ENCODE measurements at places on chromosomes 7 and 10.

GRCh38 chr10:4617589-4617988 lies 208.4 kb upstream of the AKR1E2 start:
- DNase-seq: no peak

DNA sequence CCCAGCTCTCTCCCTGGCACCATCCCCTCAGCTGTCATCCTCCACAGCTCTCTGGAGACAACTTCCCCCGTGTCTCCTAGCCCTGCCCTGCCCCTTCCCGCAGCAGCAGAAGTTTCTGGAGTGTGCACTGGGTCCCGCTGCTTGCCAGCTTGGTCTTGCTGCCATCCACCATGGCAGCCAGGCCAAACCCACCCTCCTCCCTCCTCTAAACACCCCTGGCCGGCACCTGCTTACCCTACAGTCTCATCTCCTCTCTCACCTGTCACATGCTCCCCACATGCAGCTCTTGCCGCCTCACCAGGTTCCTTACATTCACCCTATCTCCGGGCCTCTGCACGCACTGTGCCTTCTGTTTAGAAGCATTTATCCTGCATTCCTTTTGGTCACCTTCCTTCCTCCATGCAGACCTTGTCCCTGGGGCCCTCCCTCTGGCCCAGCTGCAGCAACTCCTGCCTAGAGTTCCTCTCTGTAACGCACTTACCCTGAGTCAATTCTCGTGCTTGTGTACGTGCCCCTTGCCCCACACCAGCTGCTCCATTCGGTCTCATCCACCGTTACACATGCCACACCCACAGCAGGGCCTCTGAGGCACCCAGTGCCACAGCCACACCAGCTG lies 93.9 kb upstream of the RET start:
- DNase-seq: no peak

DNA sequence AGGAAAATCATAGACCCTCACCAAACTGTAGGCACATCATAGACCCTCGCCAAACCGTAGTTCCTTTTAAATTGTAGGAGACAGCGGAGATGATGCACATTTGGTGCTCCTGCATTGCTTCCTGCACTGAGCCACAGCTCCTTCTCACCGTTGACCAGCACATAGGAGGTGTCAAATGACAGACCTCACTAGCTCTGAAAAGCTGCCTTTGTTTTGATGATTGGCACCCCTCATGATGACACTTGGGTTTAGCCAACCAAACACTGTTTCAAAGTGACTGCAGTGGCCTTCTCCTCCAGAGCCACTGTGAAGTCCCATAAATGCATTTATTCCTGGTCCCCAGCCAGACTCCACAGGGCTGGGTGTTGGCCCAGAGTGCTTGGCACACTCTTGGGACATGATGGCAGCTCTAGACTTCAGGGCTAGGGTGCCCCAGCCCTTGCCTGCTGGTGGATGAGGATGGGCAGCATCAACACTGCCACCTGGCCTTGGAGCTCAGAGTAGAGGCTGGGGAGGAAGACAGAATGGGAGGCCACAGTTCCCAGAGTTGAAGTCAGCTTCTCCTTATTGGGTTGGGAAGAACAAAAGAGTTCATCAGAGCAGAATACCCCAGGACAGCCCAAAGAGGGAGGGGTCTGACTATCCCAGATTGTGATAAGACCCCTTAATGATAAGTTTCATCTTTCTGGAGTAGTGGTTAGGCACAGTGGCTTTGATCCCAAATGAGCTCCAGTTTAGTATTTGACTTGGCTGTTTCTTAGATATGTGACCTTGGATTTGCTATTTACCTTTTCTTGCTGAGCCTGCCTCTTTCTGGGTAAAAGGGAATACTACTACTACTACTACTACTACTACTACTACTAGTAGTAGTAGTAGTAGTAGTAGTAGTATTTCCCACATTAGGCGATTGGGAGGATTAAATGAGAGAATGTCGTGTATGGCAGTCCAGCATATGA lies 75.3 kb downstream of the MTPN start:
- no peak for DNase-seq

DNA sequence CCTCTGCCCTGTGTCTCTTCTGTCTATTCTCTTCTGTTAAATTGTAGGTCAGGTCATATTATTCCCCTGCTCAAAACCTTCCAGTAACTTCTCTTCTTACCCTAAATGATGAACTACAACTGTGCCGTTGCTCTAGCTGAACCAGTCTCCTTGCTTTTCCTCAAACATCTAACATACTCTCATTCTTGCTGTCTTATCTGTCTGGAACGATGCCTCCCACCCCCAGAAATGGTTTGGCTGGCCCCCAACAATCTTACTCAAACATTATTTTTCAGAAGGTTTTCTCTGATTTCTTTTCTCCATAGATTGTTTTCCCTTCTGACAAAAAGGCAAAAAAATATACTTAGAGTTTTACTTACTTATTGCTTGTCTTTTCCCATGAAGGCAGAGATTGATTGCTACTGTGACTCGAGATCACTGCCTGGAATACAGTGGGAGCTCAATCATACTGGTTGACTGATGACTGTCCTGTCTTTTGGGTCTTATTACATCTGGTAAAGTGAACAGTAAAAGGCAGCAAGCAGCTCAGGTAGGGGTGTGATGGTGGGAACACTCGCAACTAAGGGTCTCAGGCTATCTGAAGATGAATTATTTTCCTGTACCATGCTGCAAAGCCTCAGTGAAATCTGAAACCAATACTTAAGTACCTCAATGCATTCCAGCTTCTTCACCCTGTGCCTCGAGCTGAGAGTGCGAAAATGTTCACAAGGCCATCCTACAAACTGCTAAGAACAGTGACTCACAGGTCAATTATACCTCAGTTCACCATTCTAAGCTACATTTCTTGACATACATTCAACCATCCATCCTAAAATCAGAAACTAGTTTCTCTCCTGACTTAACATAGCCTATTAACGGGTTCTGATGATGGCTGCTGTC lies 67.6 kb downstream of the DNMBP start:
- no peak for DNase-seq

DNA sequence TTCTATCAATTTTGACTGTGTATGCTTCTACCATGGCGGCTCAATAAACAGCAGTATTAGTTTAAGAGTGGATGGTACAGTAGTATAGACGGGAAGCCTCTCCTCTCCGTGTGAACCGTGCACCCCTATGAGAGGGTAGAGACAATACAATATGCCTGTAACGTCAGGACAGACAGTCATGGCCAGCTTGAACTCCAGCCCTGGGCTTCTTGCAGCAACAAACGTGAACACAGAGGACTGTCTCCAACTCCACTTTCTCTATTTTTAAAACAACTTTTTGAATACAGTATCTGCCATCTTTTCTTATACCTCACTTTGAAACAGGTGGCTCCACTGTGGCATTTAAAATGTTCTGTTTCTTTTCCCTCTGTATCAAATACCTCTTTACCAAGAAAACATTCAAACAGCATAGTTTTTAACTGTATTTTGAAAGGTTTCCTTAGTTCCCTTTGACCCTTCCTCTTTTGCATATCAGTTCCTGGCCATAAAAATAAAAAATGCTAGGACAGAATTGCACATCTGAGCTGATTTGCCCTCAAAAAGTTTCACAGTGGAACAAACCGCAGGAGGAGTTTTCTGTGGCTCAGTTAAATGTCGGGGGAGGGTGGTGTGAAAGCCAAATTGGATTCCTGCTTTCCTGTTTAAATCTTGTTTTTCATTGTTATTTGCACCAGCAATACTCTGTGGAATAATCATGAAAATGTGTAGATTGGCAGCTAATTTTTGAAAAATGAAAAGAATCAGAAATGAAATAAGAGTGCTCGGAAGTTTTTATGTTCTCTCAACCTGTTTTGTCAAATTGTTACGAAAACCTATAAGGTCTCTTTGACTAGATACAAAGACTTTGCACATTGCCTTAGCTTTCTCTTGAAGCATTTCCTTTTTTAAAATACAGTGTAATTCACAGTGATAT lies 8.0 kb downstream of the IKZF1 start:
- no peak for DNase-seq

DNA sequence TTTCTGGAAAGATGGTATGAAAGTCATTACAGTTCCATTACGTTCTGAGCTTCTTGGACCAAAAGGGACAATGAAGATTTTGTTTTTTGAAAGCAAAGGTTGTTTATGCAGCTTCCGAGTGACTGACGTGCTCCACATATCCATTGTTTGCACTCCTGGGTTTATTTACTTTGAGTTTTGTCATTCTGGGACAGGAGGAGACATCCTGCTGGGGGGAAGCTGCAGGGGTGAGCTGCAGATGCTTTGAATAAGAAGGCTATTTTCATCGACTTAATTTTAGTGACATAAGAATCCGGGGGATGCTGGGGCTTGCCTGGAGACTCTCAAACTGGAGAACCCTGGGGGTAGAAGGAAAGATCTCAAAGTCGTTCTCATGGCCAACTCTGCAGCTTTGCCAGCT lies 12.7 kb upstream of the SFMBT2 start:
- no peak for DNase-seq

DNA sequence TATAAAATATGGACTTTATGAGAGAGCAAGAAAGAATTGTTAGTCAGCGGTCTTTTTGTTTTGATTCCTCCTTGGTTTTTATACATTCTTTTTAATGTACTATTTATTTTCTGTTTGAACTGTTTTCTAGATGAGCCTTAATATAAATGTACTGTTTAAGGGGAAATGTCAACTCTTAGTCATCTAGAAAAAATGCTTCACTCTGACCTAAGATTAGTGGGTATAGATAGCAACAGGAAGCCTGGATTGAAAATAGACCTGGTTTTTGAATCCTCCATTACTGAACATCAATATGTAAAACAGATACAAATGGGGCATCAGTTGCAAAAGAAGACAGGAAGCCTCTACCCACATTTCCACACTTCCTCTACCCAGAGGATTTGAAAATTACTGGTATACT lies 87.8 kb downstream of the CHRM2 start:
- DNase-seq: no peak

DNA sequence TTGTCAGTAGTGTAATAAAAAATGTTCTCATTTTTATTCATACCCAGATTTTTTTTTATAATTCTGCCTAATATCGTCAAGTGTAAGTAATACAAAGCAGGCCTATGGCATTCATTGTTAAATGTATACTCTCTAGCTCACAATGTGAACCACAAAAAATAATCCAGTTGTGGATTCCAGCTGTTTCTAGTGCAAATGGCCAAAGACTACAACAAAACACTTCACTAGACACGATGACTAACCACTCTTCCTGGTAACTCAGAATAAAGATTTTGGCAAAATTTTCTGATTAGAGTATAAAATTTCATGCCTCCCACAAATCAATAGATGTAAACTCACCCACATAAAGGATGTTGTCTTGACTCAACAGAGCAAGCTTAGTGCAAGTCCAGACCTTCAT lies 396.6 kb downstream of the DGKB start:
- DNase-seq: no peak

DNA sequence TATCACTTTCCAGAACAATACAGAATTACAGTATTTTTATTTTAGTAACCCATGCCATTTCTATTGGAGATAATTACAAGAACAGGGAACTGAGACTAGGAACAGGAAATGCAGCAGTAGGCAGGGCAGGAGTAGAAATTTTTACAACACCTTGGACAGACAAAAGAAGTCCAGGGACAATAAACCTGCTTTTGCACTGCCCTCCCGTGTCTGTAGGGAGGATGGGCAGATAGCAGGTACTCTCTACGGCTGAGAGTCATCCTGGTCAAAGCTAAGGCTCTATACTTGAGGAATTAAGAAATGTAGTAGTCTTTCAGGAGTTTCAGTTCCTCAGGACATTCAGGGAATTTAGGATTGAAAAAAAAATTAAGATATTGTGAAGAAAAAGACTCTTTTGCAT lies 63.4 kb downstream of the VAX1 start:
- DNase-seq: no peak

GRCh38 chr7:2687338-2687869 lies 598 bp upstream of the AMZ1 start:
- no peak for DNase-seq

Data from activated T-helper 9 cell treated with anti-CD3 and anti-CD28 coated beads, Interleukin-2, amount 50 U/mL, for 16 hours (primary cell).